ENCODE measurements at places on chromosomes 16 and 17.

- no peak for DNase-seq
These were observed 60.7 kb upstream of the ADCY9 start for GRCh38 chr16:4176906-4177417.

GRCh38 chr17:66255112-66255511 is 25.9 kb upstream of the APOH start:
- DNase-seq = no peak

- DNase-seq = no peak
These were observed 37.6 kb downstream of the PLXDC1 start for GRCh38 chr17:39113871-39114270.

- DNase-seq = peak; percentile 15
These were observed 62.0 kb upstream of the CRHR1 start for GRCh38 chr17:45722161-45722560.

DNA sequence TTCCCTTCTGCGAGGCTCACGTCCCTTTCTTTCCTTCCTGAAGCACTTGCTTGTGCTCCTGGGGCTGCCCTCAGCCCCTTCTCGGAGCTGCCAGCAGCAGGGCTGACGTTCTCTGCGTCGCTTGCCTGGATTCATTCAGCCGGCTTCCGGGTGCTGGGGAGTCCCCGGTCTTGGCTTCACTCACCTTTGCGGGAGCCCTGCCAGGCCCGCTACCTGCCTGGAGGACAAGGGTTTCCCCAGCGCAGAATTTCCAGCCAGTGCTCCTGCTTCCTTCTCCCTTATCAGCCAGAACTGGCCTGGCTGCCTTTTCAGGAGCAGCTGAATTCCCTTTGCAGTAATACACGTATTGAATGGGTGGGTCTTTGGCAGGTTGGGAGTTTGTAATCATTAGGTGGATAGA is 22.1 kb upstream of the IL17C start:
- no peak for DNase-seq

- no peak for DNase-seq
These were observed 35.1 kb downstream of the PMM2 start for GRCh38 chr16:8832717-8833105.

- no peak for DNase-seq
These were observed 1.7 kb downstream of the GALR2 start for GRCh38 chr17:76076146-76076764.

DNA sequence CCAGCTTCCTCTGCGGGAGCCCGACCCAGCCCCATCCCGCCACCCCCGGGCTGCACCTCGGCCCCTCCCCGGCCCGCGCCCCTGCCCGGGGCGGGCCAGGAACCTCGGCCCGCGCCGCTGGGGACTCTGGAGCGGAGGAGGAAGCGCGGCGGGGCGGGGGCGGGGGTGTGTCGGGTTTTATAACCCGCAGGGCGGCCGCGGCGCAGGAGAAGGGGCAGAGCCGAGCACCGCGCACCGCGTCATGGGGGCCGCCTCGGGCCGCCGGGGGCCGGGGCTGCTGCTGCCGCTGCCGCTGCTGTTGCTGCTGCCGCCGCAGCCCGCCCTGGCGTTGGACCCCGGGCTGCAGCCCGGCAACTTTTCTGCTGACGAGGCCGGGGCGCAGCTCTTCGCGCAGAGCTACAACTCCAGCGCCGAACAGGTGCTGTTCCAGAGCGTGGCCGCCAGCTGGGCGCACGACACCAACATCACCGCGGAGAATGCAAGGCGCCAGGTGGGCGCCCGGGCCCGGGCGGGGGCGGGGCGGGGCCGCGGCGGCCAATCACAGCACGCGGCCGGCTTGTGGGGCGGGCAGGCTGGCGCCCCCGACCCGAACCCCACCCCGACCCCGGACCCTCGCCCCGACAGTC is at the start of gene ACE:
TSS of gene ACE (plus strand) at position 208 of the 626 bp plus-strand sequence. CDS start at position 242, 34 bp downstream.
- DNase-seq = no peak

GRCh38 chr16:50697881-50698767 is 4.7 kb downstream of the NOD2 start:
- DNase-seq = no peak

- DNase-seq = no peak
These were observed 4.9 kb downstream of the DNAH3 start for GRCh38 chr16:21145738-21146137.

GRCh38 chr16:28569021-28569420 is 15.3 kb downstream of the SGF29 start:
- no peak for DNase-seq

DNA sequence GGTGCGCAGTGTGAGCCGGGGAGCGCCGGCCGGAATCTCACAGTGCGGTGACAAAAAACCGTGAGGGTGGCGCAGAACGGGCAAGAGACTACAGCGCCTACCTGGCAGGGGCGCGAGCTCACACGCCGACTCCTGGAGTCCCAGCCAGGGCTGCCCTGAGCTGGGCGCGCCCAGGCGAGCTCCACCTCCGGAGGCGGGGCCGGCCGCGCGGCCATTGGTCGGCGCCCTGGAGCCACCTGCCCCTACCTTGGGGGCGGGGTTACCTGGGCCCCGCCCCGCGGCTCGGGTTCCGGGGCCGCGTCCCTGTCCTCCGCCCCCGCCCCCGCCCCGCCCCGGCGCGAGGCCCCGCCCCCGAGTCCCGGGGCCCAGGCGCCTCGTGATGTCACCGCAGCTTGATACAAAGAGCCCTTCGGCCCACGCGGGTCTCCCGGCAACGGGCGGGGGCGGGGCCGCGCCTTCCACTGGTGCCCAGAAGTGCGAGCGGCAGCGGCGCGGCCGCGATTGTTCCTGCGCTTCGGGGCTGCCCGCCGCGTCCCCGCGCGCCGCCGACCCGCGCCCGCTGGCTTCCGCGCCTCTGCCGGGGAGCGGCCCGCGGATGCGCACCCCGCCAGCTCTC is 96.3 kb downstream of the RAB11FIP4 start:
- peak; percentile 79 for DNase-seq

- DNase-seq = no peak
These were observed 323.1 kb downstream of the FOXL1 start for GRCh38 chr16:86901483-86901882.

- DNase-seq = no peak
These were observed 24.1 kb downstream of the ALOX15B start for GRCh38 chr17:8062807-8063483.

GRCh38 chr17:75594499-75595283 is 7.1 kb downstream of the MYO15B start:
- DNase-seq = peak; percentile 63

- no peak for DNase-seq
These were observed 11.6 kb upstream of the NOS2 start for GRCh38 chr17:27811961-27812360.

DNA sequence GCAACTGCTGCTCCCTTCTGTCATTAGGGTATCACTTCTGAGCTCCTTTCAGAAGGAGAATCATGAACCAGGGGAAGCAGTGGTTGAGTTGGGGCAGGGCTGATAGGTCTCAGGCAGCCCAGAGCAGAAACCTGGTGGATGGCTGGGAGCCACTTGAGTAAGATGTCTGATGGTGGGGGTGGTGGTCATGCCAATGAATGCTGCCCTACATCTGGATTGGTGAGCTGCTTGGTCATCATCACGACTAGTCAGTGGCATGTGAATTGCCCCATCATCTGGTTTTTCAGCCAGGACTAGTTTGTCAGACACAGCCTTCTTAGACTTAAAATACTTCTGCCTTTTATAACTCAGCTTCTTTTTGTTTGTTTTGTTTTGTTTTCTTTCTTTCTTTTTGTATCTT is 2.6 kb downstream of the GID4 start:
- no peak for DNase-seq

DNA sequence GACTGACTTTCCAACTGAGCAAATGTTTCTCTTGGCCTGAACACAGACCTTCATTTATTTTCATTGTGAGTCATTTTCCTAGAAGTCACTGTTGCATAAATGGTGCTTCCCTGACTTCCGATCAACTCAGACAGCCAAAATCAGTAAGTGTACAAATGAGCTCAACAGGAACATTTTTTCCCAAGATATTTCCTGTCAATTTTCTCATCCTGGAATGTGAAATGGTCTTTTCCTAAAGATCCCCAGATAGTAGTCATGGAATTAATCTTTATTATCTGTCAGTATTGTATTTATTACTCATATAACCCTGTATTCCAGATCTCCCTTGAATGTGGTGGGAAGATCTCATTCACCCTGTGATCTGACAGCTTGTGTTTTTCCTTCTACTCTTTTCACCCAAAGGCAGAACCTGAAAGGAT is 360.3 kb upstream of the KIF2B start:
- DNase-seq = no peak

DNA sequence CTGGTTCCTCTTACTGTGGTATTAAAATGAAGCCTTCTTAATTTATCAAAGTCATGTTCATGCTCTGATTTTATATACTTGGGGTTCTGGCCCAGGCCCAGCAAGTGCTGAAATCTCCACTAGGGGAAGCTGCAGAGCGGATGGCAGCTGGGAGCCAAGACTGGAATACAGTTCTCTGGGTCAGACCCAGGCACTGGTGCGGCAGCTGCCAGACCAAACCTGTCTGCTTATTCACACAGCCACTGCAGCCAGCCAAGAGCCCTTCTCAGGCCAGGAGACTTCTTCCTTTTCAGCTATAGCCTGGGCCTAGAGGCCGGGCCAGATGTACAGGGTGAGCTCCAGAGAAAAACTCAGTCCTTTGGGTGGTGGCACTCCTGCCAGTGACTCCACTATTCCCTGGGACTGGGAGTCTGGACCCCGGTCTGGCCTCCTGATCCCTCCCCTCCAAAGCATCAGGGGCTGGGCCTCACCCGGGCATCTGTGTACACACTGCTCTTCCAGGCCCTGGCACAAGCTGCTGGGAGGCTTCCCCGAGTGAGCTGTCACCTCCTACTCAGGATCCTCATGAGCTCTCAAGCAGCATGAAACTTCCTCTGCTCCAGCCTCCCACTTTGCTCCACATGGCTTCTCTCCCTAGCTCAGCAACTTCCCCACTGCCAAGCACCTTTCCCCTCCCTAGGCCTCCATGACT is 24.4 kb downstream of the ATP6V0D1 start:
- DNase-seq = peak; percentile 78

- no peak for DNase-seq
These were observed 23.3 kb upstream of the ADORA2B start for GRCh38 chr17:15921640-15922039.

GRCh38 chr16:1113489-1113888 is 17.4 kb upstream of the C1QTNF8 start:
- DNase-seq = no peak

GRCh38 chr16:56042416-56042815 is 148.9 kb upstream of the GNAO1 start:
- DNase-seq = no peak

DNA sequence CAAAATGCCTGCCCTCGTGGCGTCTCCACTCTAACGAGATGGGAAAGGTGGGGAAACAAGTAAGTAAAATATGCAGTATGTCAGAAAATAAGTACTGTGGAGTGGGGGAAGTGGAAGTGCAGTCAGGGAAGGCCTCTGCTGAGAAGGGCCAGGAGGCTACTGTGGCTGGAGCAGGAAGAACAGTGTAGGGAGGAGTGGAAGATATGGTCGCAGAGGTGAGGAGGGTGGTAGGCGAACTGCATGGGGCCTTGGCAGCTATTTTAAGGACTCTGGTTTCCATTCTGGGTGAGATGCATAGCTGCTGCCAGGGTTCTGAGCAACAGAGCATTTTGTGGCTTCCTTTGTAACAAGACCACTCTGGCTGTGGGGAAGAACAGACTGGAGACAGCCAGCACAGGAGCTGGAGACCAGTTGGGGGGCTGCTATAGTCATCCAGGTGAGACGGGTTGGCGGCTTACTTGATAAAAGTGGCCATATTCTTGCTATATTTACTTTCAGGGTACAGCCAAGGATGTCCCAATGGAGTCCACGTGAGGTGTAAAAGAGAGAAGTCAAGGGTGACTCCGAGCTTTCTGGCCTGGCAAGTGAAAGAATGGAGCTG is 42.6 kb downstream of the CYTH1 start:
- DNase-seq = no peak

DNA sequence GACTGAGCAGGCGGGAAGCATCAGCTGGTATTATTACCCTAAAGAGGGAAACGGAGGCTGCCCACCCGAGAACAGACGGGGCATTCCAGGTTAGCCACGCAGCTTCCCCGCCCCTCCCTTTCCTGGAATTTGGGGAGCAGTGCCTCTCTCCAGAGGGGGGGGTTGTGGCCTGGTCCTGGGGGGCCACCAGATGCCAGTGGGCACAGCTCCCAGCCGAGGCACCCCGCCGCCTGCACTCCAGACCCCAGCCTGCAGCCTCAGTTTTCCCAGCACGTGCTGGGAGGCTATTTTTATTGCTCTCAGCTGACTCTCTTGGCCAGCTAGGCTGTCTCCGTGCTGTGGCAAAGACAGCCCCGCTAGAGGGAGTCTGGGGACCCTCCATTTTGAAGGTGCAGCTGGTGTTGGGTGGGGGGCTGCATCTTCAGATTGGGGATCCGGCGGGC is 62.7 kb upstream of the GSE1 start:
- no peak for DNase-seq

DNA sequence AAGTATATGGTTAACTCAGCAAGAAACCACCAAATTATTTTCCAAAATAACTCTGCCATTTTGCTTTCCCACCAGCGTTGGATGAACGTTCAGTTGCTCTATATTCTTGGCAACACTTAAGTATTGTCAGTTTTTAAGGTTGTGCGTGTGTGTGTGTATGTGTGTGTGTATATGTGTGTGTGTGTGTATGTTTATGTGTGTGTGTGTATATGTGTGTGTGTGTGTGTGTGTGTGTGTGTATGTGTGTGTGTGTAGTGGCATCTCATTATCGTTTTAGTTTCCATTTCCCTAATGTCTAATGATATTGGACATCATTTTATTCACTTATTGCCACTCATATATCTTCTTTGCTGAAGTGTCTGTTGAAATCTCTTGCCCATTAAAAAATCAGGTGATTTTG is 11.2 kb upstream of the SMTNL2 start:
- no peak for DNase-seq

DNA sequence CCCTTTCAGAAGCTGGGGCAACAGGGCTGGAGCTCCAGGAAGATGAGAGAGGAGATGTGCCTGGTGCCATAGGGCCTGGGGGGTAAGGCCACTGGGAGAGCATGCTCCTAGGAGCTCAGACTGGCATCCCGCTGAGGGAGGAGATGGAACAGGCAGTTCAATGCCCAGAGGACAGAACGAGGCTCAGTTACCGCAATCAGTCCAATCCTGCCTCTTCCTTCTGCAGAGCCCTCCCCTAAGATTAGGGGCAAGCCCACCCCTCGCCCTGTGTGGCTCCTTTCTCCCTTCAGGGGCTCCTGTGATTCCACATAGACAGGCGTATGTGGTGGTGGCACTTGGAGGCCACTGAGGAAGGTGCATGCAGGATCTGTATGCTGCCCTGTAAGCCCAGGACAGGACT is 2.4 kb downstream of the CCDC42 start:
- no peak for DNase-seq

DNA sequence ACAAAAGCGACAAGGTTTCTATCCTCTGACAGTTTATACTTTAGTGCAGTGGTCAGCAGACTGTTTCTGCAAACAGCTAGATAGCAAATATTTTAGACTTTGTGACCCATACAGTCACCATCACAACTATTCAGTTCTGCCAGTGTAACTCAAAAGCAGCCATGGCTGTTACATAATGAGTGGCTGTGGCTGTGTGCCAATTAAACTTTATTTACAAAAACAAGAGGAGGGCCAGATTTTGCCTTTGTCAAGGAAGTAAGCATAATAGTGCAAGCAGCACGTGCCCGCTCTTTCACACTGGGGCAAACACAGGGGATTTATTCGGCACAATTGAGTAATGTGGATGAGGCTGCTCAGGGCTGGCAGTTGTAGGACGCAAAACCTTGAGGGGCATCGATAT is 551.5 kb downstream of the MAF start:
- DNase-seq = no peak
